ENCODE measurements at places on chromosomes 6 and 20. TPM values are rescaled to one million over a fixed set of nuclear protein-coding genes. Genes with fewer than 3 reads are reported as not detected.

SLC22A7 gene
- not detected for total RNA-seq

CDSN gene
- total RNA-seq = not detected

SLC25A27 gene
- 0.02 TPM for total RNA-seq

TGM3 gene
- not detected for total RNA-seq

SLC17A1 gene
- not detected for total RNA-seq

CCN6 gene
- total RNA-seq = not detected

TGM2 gene
- total RNA-seq = 27.0 TPM

DNA sequence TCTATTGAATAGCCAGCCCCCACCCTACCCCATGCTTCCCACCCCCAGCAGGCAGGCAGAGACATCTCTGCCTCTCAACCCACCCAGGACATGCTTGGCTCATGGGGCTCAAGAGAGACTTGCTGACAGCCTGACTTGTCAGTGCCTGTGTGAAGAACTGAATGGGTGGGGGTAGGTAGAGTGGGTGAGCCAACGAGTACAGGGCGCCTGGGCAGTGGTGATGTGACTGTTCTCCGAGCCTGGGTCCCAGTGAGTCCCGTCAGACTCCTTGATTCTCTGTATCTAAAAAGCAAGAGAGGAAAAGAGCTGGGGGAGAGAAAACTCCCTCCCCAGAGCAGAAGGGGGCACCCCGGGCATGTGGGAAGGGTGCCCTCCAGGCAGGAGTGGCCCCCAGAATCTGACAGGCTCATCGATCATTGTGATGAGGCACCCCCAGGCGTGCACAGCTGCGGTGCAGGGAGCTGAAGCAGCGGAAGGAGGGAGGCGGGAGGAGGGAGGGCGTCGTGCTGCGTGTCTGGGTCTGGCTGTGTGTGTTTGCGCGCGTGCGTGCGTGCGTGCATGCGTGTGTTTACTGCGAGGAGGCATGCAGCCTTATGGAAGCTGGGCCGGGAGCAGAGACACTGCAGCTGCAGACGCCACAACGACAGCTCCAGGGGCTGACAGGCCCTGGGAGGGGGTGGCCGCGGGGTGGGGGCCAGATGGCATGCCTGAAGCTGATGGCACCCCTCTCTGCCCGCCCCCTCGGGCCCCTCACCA, 40.2 kb downstream of the FOXP4 start:
- no peak for DNase-seq

GRCh38 chr6:42118162-42119001, 24.0 kb downstream of the C6orf132 start:
- peak; percentile 64 for DNase-seq

DNA sequence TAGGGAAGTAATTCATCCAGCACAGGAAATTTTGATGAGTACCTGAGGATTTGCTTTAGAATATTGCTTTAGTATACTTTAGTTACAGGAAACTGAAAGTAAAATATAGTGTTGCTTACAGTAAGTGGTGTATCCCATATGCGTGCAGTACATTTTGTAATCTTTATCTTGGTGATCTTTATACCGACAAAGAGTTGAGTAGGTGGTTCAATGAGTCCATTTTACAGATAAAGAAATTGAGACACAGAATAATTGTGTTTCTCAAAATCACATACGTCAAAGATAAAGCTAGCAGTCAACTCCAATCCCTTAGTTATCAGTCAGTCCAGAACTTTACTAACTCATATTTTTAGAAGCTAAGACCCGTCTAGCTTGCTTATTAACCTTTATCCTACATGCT, 65.8 kb upstream of the E2F3 start:
- no peak for DNase-seq

DNA sequence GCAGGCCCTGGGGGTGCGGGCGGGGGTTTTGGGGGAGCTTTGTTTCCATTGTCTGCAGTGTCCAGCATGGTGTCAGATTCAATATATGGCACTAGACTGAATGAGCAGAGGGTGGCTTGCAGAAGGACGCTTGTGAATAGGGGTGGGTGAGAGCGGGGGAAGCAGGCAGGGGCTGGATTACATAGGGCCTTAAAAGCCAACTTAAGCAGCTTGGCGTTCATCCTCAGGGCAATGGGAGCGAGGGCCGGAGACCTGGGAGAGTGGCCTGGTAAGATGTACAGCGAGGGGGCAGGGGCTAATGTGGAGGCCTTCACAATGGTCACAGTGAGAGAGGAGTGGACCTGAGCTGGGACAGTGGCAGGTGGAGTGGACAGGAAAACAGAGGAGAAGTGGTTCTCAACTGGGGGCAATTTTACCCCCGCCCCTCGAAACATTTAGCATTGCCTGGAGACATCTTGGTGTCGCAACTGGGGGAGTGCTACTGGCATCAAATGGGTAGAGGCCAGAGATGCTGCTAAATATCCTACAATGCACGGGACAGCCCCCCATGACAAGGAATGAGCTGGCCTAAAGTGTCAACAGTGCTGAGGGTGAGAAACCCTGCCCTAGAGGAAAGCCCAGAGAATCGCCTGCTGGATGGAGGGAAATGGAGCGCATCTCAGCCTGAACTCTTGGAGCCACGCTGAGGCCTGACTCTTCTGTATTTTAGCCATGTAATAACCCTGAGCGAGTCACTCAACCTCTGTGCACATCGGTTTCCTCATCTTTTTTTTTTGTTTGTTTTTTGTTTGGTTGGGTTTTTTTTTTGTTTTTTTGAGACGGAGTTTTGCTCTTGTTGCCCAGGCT, 15.1 kb upstream of the BAK1 start:
- DNase-seq = peak; percentile 49

DNA sequence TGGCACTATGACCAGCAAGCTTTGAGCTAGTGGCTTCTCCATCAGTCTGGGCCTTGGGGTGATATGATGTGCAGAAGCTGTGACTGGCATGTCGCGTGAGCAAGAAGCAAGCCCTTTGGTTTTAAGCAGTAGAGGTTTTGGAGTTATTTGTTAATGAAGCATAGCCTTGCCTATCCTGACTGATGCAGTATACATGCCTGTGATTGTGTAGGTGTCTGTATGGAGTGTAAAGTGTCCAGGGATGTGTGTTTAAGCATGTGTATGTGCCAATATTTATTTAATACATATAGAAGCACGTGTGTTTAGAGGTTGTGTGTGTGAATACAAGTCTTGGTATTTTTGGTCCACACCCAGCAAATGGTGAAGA, 61.0 kb upstream of the CCDC167 start:
- DNase-seq = no peak

DNA sequence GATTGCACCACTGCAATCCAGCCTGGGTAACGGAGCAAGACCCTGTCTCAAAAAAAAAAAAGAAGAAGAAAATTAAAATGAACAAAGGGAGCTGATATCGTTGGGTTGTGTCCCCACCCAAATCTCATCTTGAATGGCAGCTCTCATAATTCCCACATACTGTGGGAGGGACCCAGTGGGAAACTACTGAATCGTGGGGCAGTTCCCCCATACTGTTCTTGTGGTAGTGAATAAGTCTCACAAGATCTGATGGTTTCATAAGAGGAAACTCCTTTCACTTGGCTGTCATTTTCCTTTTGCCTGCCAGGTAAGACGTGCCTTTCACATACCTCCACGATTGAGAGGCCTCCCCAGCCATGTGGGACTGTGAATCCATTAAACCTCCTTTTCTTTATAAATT, 149.4 kb downstream of the PREX1 start:
- DNase-seq = no peak

GRCh38 chr20:54111460-54111859, 41.1 kb upstream of the BCAS1 start:
- no peak for DNase-seq

- no peak for DNase-seq
Measured at GRCh38 chr6:2434116-2434515, 188.7 kb upstream of the GMDS start.

DNA sequence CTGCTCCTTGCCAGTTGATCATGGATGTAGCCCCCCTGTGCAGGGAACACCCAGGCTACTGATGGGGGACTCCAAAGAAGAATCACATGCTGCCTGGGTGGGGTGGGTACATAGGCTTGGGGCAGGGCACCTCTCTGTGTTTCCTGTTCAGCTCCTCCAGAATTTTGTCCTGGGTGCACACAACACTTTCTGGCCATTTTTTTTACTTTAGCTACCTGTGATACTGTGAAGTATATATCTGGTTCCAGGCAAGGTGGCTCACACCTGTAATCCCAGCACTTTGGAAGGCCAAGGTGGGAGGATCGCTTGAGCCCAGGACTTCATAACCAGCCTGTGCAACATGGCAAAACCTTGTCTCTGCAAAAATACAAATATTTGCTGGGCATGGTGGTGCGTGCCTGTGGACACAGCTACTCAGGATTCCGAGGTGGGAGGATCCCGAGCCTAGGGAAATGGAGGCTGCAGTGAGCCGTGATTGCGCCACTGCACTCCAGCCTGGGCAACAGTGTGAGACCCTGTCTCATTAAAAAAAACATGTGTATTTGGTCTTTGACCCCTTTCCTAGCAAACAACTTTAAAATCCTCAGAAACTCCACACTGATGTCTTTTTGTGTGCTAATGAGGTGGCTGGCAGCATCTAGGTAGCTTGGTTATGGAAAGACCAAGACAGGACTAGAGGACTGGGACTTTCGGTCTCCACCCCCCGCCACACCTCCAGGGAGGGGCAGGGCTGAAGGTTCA, 14.1 kb downstream of the SLC4A11 start:
- DNase-seq = no peak

DNA sequence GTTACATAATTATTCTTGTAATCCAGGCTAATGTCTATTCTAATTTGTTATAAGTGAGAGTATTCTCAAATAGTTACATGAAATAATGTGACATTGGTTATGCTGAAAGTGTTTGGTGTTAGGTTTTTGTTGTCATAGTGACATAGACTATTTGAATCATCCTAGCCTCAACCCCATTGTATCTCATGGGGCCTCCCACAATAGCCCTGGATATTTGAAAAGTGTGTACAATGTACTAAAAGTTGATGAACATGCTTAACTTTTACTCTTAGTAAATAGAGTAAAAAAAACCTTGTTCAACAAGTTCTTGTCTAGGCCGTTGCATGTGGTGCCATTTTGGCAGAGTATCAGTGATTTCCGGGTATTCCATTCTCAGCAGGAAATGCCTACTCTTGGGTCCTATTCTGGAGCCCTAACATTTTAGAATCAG, 83.0 kb downstream of the RTN4IP1 start:
- DNase-seq = no peak

DNA sequence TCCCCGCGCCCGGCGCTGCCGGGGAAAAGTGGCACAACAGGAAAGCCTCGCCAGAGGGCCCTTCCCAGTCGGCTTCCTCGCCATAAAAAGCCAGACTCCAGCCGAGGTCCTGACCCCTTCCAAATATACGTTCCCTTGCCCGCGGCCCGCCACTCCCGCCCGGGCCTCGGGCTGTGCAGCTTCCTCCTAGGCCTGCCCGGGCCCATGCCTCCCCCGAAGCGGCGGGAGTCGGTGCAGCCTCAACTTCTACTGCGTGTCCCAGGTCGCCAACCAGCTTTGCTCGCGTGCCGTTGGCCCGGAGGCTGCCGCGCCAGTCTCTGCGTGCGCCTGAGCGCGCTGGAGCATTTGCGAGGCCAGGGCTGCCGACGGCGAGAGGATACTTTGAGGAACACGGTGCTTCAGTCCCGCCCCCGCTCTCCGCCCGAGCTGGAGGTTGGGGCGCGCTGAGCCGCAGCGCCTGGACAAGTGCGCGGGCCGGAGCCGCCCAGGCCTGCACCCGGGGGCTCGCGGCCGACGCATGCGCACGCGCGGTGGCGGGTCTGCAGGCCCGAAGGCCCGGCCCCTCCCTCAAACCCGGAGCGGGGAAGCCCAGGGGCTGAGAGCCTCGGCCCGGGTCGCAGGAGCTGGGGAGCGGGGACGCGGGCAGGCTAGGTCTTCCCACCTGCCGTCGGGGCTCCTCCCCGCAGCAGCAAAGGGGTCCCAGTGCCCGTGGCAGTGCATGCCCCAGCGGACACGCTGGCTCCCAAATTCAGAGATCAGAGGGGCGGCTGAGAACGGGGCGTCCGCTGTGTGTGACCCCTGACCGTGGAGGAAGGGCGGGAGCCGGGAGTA, 10.2 kb downstream of the FOXC1 start:
- no peak for DNase-seq

- DNase-seq = no peak
Measured at GRCh38 chr6:35386989-35387388, 44.6 kb downstream of the PPARD start.

DNA sequence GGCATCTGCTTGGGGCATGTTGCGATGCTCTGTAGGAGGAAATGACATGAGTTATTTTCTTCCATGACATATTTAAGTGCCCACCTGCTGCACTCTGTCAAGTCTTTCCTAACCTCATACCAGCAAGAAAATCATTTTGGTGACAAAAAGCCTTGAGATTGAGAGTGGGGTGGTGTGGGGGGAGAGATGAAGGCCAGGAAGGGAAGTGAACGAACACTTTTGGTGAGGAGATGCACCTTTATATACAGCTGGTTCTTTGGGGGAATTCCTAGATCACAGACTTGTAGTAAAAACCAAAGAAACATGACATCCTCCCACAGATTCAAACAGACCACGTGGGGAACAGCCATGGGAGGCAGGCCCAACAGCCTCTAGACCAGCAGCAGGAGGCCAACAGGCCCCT, 26.1 kb downstream of the NCOA5 start:
- no peak for DNase-seq

DNA sequence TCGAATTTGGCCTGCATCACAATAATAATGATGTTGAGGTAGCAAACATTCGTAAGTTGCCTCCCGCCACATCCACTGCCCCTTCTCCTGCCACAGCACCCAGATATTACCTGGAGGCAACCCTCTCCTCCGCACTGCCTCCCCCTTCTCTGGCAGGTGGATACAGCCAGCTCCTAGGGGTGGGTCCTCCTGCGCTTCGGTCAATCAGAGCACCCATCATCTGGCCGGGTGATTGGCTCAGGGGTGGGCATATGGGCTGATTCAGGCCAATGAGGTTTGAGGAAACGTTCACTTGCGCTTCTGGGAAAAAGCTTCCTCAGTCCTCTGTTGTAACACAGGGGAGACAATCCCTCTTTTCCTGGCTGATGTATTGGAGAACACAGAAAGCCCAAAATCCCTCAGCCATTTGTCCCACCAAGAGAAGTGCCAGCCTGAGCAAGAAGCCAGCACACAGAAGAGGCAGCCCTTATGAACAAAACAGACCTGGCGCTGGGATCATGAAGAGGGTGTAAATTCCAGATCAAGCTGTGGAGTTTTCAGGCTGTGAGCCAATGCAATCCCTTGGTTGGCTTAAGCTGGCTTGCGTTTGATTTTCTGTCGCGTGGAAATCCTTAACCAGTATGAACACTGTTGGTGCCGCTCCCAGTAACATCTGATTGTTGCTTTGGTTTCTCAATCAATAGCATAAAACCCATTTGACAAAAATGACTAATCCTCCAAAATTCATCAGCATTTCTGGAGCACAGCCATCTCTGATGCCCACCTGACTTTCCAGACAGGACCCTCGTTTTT, 82.2 kb downstream of the PRDM1 start:
- DNase-seq = no peak

Data from A172 (cell line).